ENCODE measurements at places on chromosomes 7 and 10.

- no peak for DNase-seq
These were observed 138.4 kb downstream of the MDFIC start for GRCh38 chr7:115060095-115060870.

- DNase-seq, result no peak
These were observed 17.4 kb downstream of the TRIM8 start for GRCh38 chr10:102661658-102662028.

DNA sequence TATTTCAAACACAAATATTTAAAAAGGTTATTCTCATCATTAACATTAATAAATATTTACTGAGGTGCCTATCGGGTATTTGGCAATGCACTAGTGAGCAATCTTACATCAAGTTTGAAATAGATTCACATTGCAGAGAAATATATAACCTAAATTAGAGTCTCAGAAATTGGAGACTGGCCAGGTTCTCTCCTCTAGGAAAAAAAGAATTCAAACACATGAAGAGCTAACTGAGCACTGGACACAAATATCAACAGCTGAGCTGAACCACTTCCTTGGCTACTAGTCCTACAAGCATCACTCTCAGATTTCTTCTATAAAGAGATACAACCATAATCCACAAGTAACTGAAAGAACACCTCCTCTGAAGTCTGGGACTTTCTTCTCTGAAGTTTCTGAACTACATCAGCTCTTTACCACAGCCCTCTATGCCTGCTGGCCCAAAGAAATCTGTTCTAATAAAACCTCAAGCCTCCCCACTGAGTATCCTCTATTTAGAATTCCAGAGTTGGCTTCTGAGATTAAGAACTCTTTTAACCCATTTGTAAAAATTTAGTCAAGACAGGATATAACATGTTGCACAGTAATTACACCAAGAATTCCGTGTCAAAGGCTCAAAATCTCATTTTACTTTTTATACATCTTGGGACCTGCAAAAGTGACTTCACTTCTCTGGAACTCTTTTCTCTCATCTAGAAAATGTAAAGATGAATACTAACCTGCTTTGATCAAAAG, 45.2 kb downstream of the MTERF1 start:
- no peak for DNase-seq

GRCh38 chr7:133295484-133295883, 42.6 kb downstream of the EXOC4 start:
- no peak for DNase-seq

- DNase-seq, result peak; percentile 6
These were observed 14.6 kb upstream of the PWWP2B start for GRCh38 chr10:132382231-132382922.

DNA sequence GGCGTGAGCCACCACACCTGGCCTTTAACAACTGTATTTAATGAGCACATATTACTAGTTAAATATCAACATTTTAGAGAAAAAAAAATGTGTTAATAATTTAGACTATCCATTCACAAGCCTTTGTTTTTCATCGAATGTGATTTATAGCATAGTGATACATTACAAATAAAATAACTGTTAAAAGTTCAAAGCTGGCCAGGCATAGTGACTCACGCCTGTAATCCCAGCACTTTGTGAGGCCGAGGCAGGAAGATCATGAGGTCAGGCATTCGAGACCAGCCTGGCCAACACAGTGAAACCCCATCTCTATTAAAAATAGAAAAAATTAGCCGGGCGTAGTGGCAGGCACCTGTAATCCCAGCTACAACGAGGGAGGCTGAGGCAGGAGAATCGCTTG, 72.7 kb downstream of the HACD1 start:
- DNase-seq, result no peak

GRCh38 chr7:66629222-66630062, 761 bp downstream of the KCTD7 start:
- no peak for DNase-seq
